Posterior cingulate gyrus (tissue), 11 donors: ENCODE measurements at places on chromosomes 1 and 21.
A peak's percentile ranks its signal among the peaks of the same experiment; 100 is the strongest.

GRCh38 chr1:100146958-100147357 lies 14.0 kb downstream of the TRMT13 start:
- DNase-seq, result no peak

DNA sequence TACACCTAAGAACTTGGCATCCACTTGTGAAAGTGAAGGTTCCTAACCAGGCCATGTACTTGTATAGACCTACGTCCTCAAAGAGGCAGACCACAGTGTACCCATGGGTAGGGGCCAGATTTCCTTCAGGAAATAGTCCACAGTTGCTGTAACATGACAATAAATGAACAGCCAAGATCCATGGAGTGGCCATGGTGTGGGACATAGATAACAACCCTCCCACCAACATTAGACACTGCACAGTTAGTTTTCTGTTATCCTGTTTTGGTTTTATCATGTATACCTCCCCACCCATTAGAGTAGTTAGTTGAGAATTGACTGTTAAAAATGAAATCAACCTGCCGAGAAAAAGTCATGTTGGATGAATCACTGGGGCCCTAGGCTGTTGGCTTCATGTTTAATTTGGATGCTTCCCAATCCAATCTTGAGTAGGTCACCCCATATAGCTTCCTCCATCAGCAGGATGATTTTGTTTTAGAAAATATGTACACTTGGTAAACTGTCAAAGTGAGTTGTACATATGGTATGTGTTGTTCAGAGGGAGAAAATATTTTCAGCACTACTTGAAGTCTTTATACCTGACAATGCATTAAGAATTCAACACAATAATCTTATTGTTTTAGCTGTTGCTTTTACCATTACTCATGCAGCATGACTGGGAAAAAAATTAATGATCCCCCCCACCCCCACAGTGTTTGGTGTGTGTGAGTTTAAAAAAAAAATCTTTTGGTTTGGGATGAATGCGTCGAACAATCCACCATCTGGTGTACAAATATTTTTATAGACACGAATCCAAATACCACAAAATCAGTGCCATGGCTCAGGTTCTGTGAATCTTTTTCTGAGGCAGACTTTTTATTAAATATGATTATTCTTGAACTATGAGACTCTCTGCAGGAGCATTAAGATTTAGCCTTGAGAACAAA lies 88.3 kb upstream of the ARHGAP29 start:
- no peak for DNase-seq

GRCh38 chr1:30728832-30729638 lies 5.7 kb upstream of the MATN1 start:
- no peak for DNase-seq

- DNase-seq, result no peak
These were observed 39.5 kb upstream of the CASZ1 start for GRCh38 chr1:10835822-10836421.

DNA sequence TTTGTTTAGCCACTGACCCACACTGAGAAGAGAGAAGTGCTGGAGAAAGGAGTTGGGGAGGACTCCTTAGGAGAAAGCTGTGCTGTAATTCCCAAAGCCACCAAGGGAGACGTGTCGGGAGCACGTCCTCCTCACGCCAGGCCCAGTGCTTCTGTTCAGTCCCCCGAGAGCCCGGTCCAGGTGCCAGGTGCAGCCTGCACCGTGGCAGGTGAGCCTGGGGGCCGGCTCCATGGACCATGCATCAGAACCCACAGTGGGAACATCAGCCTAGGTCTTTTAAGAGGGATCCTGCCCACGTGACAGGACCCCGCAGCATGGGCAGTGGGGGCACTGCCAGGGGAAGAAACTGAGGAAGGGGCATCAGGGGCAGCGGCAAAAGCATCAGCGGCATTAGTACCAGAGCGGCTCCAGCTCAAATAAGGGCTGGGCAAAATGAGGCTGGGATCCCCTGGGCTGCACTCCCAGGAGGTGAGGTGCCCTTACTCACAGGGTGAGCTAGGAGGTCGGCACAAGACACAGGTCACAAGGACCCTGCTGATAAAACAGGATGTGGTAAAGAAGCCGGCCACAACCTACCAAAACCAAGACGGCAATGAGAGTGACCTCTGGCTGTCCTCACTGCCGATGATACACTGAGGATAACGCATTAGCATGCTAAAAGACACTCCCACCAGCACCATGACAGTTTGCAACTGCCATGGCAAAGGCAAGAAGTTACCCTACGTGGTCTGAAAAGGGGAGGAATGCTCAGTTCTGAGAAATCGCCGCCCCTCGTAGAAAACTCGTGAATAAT lies 24.6 kb upstream of the PRDM15 start:
- no peak for DNase-seq

DNA sequence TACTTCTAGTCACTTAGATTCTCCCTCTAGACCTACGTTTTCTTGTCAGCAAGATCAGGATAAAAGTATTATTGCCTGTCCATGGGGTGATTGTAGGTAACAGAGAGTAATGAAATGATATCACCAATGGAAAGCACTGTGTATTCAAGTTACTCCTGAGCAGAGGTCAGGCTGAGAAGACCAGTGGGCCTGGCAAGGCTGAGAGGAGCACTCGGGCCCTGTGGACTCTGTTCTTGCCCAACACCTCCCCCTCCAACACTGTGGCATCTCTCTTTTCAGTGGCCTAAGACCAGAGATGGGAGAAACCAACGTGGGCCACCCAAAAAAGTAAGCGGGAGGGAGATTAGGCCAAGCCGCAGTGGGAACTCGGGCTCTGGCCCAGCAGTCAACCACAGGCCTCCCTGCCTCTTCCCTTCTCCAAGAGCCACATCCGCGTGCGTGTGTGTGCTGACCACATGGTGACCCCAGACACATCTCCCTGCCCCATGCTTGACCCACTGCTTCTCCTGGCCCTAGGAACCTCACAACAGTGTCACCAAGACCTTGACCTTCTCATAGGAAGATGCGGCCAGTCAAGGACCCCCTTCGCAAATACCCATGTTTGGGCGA lies 12.3 kb downstream of the RORC start:
- no peak for DNase-seq

DNA sequence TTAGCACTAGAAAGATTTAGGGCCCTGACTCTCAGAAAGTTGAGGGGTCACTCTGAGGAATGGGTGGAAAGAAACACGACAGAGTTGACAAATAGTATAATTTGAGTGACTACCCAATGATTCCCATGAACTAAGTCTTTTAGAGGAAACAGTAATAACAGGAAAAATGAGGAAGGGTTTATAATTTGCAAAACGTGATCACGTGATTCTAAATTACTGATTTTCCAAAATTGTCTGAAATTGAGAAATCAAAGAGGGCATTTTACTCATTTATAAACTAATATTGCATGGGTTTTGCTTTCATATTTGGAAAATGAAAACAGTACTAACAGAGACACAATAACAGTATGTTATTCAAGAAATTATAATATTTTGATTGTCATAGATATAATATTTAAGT lies 1335.7 kb downstream of the PLA2G4A start:
- no peak for DNase-seq

DNA sequence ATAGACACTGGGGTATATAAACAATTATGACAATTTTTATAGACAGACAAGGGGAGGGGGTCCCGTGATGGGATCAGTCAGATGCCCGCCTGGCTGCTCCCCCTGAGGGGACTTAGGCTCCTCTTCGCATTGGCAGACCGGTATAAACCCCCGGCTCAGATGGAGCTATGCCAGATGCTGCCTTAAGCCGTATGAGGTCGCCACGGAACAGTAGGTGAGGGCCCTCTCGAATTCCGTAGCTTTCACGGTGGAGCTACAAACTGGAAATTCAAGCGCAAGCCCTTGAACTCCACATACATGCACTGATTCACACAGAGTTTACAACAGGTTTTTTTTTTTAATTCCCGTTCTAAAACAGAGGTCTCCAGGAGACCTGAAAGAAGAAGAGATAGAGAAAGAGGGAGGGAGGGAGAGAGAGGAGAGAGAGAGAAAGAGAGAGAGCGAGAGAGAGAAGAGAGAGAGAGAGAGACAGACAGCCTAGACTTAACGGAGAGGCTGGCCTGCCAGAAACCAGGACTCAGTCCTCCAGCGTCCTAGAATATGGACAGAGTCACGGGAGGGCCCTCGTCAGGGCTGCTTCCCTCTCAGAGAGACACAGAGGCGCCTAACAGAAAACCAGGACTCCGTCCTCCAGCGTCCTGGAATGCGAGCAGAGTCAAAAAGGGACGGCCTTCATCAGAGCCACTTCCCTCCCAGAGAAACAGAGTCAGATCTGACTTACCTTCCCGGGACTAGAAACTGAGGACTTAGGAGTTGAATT lies 24.4 kb upstream of the TMEM54 start:
- no peak for DNase-seq

DNA sequence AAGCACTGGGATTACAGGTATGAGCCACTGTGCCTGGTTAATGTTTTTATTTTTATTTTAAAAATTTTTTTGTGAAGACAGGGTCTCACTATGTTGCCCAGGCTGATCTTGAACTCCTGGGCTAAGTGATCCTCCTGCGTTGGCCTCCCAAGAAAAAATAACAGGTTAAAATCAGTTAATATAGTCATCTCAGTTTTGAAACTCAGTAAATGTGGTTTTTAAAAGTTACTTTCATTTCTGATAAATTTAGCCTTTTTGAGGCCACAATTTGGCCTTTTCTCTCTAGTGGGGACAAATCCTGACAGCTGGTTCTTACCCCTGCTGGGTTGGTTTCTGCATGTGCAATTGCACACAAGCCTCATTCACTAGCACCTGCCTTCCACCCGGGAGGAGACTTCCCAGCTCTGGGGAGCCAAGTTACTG lies 13.3 kb downstream of the PMF1 start:
- no peak for DNase-seq

DNA sequence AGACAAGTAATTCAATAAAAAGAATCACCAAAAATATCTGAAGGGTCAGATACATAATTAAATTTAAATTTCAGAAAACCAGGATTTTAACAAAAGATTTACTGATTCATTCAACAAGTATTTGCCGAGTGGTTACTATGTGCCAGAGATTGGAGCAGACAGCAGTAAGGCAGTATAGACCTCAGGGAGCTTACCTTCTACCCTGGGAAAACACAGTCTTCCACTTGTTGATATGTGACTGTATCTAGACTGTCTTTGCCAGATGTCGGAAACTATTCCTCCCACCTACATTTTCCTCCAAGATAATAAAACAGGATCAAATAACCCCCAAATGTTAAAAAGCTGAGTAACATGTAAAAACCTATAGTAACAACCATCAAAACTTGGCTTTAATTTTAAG lies 6.2 kb downstream of the HNRNPR start:
- no peak for DNase-seq

DNA sequence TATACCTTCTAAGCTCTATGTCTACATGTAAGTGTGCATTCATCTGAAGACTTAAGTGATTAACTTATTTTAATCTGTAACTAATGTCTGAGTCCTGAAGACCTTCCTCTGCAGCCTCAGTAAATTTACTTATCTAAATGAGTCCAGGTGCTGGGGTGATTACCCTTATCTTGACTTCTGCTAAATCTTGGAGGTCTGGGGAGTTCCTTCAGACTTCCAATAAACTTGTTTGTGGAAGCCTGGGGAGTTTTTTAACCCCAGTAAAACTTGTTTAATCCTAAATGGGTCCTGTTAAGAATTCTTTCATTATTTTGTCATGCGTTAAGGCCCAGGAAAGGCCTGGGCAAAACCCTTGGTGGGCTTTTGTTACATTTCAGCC lies 37.0 kb downstream of the RSPH1 start:
- DNase-seq, result no peak

DNA sequence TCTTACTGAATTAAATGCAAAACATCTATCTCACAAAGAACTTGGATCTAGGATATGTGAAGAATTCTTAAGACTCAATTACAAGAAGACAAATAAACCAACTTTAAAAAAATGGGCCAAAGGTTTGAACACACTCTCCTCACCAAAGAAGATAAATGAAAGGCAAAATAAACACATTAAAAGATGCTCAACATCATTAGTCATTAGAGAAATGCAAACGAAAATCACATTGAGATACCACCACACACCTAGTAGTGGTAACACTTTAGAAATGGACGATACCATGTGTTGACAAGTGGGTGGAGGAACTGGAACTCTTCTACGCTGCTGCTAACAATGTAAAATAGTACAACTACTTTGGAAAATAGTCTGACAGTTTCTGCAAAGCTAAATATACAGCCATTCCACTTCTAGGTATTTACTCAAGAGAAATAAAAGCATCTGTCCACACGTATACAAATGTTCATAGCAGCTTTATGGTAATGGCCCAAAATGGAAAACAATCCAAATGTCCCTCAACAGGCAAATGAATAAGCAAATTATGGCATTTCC lies 194.3 kb downstream of the RHOU start:
- DNase-seq, result no peak

DNA sequence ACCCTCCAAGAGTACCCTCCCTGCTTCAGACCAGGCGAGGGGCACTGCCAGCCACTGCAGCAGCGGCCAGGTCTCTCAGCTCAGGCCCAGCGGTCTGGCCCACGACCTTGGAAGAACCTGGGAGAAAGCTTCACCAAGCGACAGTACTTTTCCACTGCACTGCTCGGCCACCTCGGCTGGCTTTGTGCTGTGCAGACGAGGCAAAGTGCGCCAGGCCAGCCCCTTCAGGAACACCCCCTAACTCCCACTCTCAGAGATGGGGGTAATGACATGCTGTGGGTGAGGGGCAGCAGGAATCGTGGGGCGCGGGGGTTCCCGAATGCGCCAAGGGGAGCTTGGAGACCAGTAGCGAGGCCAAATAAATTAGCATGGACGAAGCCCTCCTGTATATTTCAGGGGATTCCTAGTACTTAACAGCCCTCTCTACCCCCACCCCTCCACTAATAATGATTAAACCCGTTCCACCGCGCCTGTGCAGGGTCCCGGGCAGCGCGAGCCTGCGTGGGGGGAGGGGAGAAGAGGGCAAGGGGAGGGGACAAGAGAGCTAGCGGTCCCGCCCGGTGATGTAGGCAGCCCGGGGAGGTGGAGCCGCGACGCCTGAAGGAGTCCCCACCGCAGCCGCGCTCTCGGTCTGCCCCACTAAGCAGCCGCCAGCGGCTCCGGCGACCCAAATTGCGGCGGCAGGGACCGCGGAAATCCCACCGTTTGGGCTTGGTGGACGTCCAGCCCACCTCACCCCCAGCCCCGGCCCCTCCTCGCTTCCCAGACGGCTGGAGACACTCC lies at the start of gene FAM43B:
Gene FAM43B (plus strand): TSS at position 629 of the 783 bp plus-strand sequence. CDS start 401 bp downstream, outside the sequence.
- DNase-seq, result peak; percentile 75

DNA sequence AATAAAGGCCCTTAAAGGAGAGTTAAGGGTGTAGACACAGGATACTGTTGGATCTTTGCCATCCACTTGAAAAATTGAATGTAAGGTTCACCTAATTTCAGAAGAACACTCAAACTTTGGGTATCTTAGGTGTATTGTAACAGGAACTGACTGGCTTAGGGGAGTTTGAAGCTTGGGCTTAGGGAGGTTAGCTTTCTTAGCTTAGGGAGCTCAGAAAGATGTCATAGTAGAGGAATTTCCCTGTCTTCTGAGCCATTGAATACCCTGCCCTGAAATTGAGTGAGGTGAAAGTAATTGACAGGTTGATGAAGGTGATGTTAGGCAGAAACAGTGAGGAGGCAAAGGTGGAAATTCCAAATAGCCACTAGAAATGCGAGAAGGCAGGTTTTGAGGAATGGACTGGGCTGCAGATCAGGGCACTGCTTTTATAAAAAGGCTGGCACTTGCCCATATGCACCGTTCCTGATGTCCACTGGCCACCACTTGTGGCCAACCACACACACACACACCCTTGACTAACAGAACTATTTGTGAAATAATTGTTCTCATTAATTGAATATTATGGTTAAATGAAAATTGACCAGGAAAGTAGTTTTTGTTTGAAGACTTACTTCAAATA lies 16.5 kb downstream of the BACH1 start:
- no peak for DNase-seq

GRCh38 chr1:91412371-91412770 lies 7.7 kb upstream of the HFM1 start:
- no peak for DNase-seq

- DNase-seq, result no peak
These were observed 477.1 kb upstream of the NR5A2 start for GRCh38 chr1:199550199-199551065.

GRCh38 chr1:54857746-54858561 lies 29.0 kb downstream of the DHCR24 start:
- DNase-seq, result no peak
